ENCODE measurements at places on chromosomes 11 and 22.

DNA sequence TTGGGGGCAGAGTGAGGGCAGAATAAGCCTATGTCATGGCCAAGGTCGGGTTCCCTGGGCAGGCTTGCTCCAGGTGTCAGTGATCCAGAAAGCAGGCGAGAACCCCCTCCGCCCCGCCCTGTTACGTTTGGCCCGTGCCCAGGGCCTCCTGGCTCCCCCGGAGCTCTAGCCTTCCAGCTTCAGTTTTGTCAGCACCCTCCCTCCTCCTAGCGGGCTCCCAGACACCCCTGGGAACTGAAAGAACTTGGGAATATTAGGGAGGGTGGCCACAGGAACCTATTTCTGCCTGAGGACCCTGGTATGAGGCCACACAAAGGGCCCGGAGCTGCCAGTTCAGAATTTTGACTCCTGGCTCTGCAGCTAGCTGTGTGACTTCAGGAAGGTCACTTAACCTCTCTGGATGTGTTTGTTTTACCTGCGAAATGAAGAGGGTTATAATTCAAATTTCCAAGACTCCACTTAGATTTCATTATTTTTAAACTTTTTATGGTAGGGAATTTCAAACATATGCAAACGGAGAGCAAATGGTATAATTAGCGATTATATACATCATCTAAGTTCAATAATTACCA is 1.2 kb downstream of the TUBA8 start:
- DNase-seq = no peak

DNA sequence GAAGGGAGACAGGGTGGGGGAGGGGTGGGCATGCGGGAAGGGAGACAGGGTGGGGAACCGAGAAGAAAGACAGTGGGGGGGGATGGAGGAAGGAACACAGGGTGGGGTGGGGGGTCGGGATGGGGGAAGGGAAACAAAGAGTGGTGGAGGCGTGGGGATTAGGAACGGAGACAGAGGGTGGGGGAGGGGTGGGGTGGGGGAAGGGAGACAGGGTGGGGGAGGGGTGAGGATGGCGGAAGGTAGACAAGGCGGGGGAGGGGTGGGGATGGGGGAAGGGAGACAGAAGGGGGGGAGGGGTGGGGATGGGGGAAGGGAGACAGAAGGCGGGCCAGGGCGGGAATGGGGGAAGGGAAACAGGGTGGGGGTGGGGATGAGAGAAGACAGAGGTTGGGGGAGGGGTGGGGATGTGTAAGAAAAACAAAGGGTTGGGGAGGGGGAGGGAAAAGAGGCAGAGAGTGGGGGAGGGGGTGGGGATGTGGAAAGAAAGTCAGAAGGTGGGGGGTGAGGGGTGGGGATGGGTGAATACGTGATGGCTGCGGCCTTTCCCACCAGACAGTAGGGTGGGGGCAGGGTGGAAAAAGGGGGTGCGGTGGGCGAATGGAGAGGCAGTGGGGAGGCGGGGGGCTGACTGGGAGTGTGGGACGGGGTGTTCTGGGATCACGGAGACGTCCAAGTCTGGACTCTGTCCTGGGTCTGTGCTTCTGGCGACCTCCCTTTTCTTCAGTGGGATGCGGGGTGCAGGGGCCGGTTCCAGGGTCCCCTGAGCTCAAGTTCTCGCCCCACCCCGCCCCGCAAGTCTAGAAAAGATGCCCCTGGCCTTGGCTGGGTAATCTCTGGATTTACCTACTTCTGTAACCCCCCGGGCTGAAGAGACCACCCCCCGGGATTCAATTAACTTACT is 744 bp downstream of the PRAME start:
- no peak for DNase-seq

GRCh38 chr22:40212121-40212520 is 34.4 kb downstream of the TNRC6B start:
- DNase-seq = no peak

DNA sequence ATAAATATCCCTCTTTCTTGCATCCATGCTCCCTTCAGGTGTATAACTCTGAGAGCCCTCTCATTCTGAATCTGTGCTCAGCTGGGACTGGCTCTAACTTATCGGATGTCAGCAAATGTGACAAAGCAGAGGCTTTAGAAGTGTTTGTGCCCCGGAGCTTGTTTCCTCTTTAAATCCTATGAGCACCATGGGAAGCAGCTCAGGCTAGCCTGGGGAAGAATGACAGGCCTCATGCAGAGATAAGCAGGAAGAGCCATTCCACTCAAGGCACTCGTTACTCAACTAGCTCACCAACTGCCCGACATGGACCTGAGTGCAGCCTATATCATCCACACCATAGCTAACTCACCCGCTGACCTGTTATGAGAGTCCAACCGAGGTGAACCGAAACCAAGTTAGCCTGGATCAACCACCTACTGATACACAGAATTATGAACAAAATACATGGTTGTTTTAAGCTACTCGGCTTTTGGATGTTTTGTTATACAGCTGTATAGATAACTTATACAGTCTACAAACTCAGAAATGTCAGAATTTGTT is 990.7 kb downstream of the NTM start:
- DNase-seq = no peak

DNA sequence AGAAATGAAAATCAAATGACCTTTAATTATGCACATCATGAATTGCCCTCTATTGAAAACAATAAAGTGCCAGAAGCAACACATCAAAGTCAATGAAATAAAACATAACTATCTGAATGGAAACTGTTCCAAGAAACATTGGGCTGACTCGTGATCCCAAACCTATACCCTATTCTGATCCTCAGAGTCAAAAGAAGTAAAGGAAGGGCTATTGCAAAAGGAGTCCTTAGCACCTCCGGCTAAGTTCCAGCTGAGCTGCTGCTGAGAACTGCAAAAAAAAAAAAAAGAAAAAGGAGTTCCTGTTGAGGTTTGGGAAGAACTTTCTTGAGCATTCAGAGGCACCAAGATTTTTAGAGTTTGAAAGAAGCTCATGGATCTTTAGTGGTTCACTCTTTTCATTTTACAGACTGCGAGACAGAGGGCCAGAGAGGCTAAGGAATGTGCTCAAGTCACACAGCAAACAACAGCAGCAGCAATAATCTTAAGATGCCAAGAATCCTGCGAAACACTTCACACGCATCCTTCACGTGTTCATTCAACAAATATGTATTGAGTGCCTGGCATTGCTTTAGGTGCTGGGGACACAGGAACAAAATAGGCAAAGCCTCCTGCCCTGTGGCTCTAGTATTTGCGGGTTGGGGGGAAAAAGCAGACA is 841 bp upstream of the TMPRSS13 start:
- no peak for DNase-seq
